ENCODE measurements at places on chromosomes 6 and 20. TPM values are rescaled to one million over a fixed set of nuclear protein-coding genes. Genes with fewer than 3 reads are reported as not detected.

DNA sequence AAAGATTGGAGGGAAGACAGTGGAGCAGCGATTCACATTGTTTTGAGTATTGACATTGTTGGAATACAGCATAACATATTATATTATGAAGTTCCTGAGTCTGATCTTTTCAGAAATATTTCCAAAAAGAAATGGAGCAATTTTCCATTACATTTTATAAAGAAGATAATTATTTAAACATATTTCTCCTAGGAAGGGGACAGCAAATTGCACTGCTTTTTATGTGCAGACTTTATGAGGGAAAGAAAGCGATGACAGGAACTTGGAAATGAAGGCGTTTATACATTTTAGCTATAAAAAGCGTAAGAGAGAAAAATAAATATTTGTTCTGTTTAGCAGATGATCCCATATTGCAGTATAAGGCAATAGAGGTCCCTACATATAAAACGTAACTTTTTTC is 117.0 kb upstream of the EDN1 start:
- peaks cover 3% of the 10 kb centered on the region for H3K36me3 ChIP-seq
- peaks cover 2% of the 10 kb centered on the region for H3K4me1 ChIP-seq
- no peak for DNase-seq
- H3K27me3 ChIP-seq: no peaks in the 10 kb centered on the region
- H3K4me3 ChIP-seq: no peak overlapping the region

DNA sequence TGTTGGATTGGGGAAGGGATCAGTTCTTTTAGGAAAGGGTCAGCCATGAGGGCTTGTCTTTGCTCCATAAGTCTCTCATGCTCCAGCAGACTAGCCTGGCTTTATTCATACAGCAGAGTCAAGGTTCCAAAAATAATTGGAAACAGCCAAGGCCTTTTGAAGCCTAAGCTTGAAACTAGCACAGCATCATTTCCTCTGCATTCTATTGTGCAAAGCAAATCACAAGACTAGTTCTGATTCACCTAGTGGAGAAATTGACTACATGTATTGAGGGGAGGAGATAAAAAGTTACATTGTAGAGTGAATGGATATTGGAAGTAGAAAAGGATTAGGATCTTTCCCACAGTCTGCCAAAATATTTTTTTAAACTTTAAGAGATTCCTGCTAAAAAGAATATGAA is 159.3 kb upstream of the PLCB4 start:
- no peaks in the 10 kb centered on the region for H3K27me3 ChIP-seq
- H3K4me3 ChIP-seq: no peak overlapping the region
- 0 out of 2 replicates have a peak, but pooled peaks cover under 1% of the 10 kb centered on the region for H3K36me3 ChIP-seq
- no peak for DNase-seq
- no peak overlapping the region for H3K27ac ChIP-seq

GRCh38 chr6:164208371-164208770 is 793.9 kb downstream of the QKI start:
- H3K27ac ChIP-seq: no peak overlapping the region
- H3K4me1 ChIP-seq: no peaks in the 10 kb centered on the region
- H3K36me3 ChIP-seq: peaks cover 21% of the 10 kb centered on the region
- H3K27me3 ChIP-seq: no peaks in the 10 kb centered on the region
- no peak for DNase-seq
- no peak overlapping the region for H3K4me3 ChIP-seq

- no peaks in the 10 kb centered on the region for H3K27me3 ChIP-seq
- no peak overlapping the region for H3K4me3 ChIP-seq
- no peak for DNase-seq
- no peaks in the 10 kb centered on the region for H3K4me1 ChIP-seq
- no peak overlapping the region for H3K27ac ChIP-seq
- H3K36me3 ChIP-seq: no peaks in the 10 kb centered on the region
Observed at GRCh38 chr6:51495096-51495495, 592.3 kb downstream of the PKHD1 start.

- DNase-seq: no peak
- H3K36me3 ChIP-seq: no peaks in the 10 kb centered on the region
- no peaks in the 10 kb centered on the region for H3K4me1 ChIP-seq
- H3K27ac ChIP-seq: no peak overlapping the region
- no peaks in the 10 kb centered on the region for H3K27me3 ChIP-seq
- no peak overlapping the region for H3K4me3 ChIP-seq
Observed at GRCh38 chr6:122714059-122714458, 65.5 kb upstream of the FABP7 start.

GRCh38 chr20:43653966-43654365 is 12.9 kb upstream of the MYBL2 start:
- no peak overlapping the region for H3K27ac ChIP-seq
- H3K36me3 ChIP-seq: no peaks in the 10 kb centered on the region
- H3K4me1 ChIP-seq: no peaks in the 10 kb centered on the region
- no peak overlapping the region for H3K4me3 ChIP-seq
- DNase-seq: no peak

GRCh38 chr6:75386050-75386770 is 101.6 kb upstream of the TMEM30A start:
- no peaks in the 10 kb centered on the region for H3K27me3 ChIP-seq
- no peak overlapping the region for H3K27ac ChIP-seq
- DNase-seq: no peak
- H3K4me1 ChIP-seq: no peaks in the 10 kb centered on the region

DNA sequence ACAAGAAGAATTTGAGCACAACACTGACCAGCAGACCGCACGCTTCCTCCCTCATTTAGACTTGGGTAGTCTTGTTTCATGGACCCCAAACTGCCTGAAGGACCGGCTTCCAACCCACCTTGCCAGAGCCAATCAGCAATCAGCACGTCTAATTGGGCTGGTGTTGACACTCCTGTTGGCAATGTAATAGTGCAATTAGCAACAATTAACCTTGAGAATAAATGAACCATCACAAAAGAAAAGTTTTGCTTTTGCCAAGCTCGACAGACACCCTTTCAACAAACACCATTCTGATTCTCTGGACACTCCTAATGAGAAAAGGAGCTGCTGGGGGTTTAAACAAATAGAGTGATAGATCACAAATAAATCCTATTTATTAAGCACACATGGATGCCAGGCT is 61.0 kb downstream of the EDN3 start:
- no peaks in the 10 kb centered on the region for H3K36me3 ChIP-seq
- H3K4me3 ChIP-seq: no peak overlapping the region
- DNase-seq: no peak
- no peaks in the 10 kb centered on the region for H3K27me3 ChIP-seq

- H3K4me3 ChIP-seq: no peak overlapping the region
- no peaks in the 10 kb centered on the region for H3K36me3 ChIP-seq
- no peaks in the 10 kb centered on the region for H3K4me1 ChIP-seq
- no peaks in the 10 kb centered on the region for H3K27me3 ChIP-seq
Observed at GRCh38 chr20:32395066-32395465, 36.9 kb downstream of the ASXL1 start.

GRCh38 chr6:107154801-107155160 is 39.5 kb upstream of the BEND3 start:
- no peaks in the 10 kb centered on the region for H3K36me3 ChIP-seq
- DNase-seq: no peak
- H3K27me3 ChIP-seq: no peaks in the 10 kb centered on the region
- H3K27ac ChIP-seq: no peak overlapping the region
- no peak overlapping the region for H3K4me3 ChIP-seq
- no peaks in the 10 kb centered on the region for H3K4me1 ChIP-seq

- H3K4me1 ChIP-seq: no peaks in the 10 kb centered on the region
- no peak overlapping the region for H3K4me3 ChIP-seq
- no peak for DNase-seq
- H3K27ac ChIP-seq: no peak overlapping the region
Observed at GRCh38 chr20:33062105-33062824, 8.6 kb downstream of the BPIFB3 start.

DNA sequence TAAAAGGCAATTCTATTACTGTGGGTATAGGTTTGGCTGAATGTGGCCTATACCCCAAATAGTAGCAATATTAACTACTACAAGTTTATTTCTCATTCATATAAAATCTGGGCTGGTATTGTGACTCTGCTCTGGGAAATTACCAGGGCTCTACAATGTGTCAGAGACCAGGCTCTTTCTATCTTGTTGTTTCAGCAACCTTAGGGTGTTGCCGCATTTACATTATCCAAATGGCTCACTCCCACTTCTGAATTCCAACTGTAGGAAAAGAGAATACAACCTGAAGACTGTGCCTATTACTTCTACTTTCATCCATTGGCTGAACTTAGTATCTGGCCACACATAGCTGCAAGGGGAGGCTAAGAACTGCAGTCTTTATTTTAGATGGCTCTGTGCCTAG is 106.7 kb upstream of the CENPW start:
- no peak for DNase-seq
- H3K4me3 ChIP-seq: no peak overlapping the region
- H3K27me3 ChIP-seq: no peaks in the 10 kb centered on the region

- no peak for DNase-seq
- H3K4me1 ChIP-seq: no peaks in the 10 kb centered on the region
- no peak overlapping the region for H3K27ac ChIP-seq
- H3K27me3 ChIP-seq: no peaks in the 10 kb centered on the region
Observed at GRCh38 chr6:113115196-113115595, 741.9 kb upstream of the MARCKS start.

GRCh38 chr20:20275636-20276035 is 92.3 kb upstream of the INSM1 start:
- no peak overlapping the region for H3K27ac ChIP-seq
- no peak overlapping the region for H3K4me3 ChIP-seq
- H3K4me1 ChIP-seq: no peaks in the 10 kb centered on the region
- DNase-seq: no peak
- H3K27me3 ChIP-seq: no peaks in the 10 kb centered on the region
- no peaks in the 10 kb centered on the region for H3K36me3 ChIP-seq

GRCh38 chr20:15185913-15186312 is 848.5 kb upstream of the FLRT3 start:
- no peak for DNase-seq
- H3K27ac ChIP-seq: no peak overlapping the region
- H3K27me3 ChIP-seq: no peaks in the 10 kb centered on the region
- no peaks in the 10 kb centered on the region for H3K4me1 ChIP-seq
- H3K4me3 ChIP-seq: no peak overlapping the region

DNA sequence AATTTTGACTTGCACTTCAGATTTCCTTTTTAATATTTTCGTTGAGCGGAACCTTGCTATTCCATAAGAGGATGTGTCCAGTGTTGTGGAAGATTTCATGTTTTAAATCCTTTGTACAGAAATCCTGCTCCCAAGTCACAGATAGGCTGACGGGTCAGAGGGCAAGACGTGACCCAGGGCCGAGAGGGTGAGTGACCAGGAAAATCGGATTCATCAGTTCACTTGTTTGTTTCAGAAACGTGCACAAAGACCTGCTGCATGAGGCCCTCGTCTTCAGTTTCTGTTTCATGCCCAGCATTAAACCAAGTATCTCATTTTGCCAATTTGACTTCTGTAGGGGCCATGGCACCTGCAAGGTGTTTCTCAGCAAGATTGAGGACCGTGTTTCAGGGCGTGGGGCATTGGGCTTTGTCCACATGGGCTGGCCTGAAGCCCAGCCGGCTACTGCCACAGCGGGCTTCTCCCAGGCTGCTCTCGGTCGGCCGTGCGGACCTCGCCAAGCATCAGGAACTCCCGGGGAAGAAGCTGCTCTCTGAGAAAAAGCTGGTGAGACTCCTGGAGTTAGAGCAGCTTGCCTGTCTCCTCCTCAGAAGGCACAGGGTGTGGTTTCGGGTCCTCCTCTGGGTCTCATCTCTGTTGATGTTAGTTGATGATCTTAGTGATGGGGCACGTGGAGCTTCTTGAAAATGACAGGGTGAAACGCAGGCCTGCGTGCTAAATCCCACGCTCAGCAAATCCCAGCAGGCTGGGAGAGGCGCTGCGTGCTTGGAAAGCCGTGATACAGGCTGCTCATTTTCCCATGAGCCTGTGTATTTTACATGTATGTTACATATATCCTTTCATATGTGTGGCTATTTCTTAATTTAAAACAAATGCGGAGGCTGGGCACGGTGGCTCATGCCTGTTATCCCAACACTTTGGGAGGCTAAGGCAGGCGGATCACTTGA is 10.5 kb downstream of the MTG2 start:
- H3K36me3 ChIP-seq: peaks cover 5% of the 10 kb centered on the region
- H3K4me3 ChIP-seq: no peak overlapping the region
- no peaks in the 10 kb centered on the region for H3K4me1 ChIP-seq
- DNase-seq: no peak
- no peak overlapping the region for H3K27ac ChIP-seq

DNA sequence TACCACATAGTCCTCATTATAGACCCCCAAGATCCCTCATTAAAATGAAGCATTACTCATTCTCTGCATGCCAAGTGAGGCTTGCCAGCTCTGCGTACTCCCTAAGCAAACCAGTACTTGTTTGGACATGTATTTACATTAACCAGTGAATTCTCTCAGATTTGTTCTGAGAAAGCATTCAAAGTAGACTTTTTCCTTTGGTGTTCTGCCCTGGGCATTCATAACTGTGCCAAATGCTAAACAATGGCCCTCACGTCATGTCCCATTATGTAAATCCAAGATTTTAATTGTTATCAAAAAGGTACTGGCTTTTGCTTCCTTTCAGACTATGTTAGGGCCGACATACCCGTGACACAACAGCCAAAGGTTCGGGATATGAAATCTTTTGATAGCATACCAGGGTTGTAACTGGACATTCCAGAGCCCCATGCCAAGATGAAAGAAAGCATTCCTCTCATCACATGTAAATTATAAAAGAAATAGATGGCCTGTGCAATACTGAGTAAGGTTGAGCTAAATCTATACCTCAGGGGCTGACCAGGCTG is 164.2 kb downstream of the ADAT2 start:
- H3K4me1 ChIP-seq: peaks cover 6% of the 10 kb centered on the region
- no peaks in the 10 kb centered on the region for H3K27me3 ChIP-seq
- H3K36me3 ChIP-seq: peaks cover 11% of the 10 kb centered on the region
- no peak for DNase-seq

GRCh38 chr20:60787276-60787675 is 464.8 kb upstream of the CDH4 start:
- H3K27me3 ChIP-seq: no peaks in the 10 kb centered on the region
- DNase-seq: no peak
- no peaks in the 10 kb centered on the region for H3K4me1 ChIP-seq

- H3K4me3 ChIP-seq: no peak overlapping the region
- H3K27ac ChIP-seq: no peak overlapping the region
Observed at GRCh38 chr6:29834564-29835436, 7.2 kb downstream of the HLA-G start.

The SYNDIG1 gene
- 5.4 TPM for total RNA-seq

The HAO1 gene
- not detected for total RNA-seq

The ACSS1 gene
- total RNA-seq: 0.61 TPM

The ADGRF4 gene
- total RNA-seq: not detected

The STX11 gene
- 0.11 TPM for total RNA-seq

The SOX4 gene
- total RNA-seq: 108 TPM

The NEURL2 gene
- total RNA-seq: 5.4 TPM

The VWA7 gene
- total RNA-seq: 2.5 TPM

The C2 gene
- 0.86 TPM for total RNA-seq

The CPXM1 gene
- total RNA-seq: 69.0 TPM

The LTB gene
- total RNA-seq: not detected

The NFATC2 gene
- 0.61 TPM for total RNA-seq

The NOX3 gene
- total RNA-seq: not detected

The GLP1R gene
- total RNA-seq: 0.85 TPM

The HDAC2 gene
- total RNA-seq: 330 TPM

The DAAM2 gene
- total RNA-seq: 1.0 TPM

All from H9 (cell line).